ENCODE measurements at places on chromosomes 3 and 15.

DNA sequence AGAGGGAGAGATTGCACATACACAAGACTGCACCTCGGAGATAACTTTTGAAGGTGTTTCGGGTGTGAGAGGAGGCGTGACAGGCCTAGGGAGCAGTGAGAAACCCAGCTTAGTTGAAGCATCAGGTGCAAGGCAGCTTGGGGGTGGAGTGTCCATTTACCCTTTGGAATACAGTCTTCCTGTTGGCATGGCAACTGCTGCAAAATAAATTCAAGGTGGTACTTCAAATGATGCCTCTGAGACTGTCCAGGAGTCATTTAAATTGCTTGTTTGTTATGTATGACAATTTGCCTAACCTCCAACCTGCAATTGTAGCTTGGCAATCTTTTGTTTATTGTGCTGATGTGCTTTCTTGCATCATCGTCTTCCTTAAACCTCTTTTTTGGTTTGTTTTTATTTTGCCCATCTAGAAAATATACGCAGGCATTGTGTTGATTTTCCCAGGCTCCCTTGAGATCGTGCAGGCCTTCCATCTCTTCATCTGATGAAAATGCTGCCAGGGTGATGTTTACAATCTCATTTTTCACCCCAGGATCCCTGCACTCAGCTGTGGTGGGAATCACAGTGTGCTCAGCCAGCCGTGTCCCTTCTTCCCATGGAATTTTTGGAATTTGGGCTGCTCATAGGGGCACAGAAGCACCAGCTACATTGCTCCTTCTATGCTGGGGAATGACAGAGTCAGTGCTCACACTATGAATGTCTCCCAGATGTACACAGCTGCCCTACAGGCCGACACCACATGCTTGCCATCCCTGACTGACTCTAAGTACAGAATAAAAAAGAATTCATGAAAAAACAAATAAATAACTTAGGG, 583.1 kb upstream of the CFAP20DC start:
- DNase-seq = no peak

- DNase-seq = no peak
Observed at GRCh38 chr15:75206006-75206405, 4.3 kb downstream of the C15orf39 start.

DNA sequence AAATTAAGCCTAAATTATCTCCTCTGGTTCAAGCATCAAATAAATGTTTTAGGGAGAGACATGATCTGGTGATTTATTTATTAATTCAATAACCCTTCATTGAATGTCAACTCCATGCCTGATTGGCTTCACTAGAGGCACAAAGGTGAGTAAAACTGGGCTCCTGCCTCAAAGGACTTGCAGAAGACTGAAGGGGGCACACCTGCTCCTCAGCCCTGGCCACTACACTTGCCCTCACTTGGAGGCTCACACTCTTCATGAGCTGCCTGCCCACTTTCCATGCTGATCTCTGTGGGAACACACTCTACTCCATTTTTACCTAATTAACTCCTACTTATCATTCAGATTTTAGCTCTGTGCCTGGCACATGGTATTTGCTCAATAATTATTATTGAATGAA, 84.4 kb upstream of the KCNMB2 start:
- DNase-seq = no peak

DNA sequence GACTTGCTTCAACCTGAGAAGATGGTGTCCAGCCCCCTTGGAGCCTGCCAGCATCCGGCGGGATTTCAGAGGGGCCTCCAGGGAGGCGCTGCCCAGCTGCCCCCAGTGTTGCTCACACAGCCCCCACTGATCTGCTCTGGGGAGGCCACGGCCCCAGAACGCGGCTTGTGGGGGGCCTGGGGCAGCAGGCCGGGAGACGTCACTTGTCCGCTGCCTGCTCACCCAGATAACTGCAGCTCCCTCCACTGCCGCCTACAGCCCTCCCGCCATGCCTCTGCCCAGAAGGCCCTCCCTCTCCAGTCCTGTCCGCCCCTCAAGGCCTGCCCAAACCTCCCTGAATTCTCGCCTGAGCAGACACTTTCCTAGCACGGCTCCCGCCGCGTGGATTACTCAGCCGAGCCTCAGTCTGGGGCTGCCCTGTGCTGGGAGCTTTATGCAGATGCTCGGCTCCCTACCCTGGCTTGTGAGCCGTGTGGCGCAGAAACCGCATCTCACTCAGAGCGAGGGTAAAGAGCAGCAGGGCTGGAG, 17.2 kb upstream of the ADIPOQ start:
- no peak for DNase-seq

Data from osteocyte (in vitro differentiated cells).